ENCODE measurements at places on chromosomes 6 and 20.

DNA sequence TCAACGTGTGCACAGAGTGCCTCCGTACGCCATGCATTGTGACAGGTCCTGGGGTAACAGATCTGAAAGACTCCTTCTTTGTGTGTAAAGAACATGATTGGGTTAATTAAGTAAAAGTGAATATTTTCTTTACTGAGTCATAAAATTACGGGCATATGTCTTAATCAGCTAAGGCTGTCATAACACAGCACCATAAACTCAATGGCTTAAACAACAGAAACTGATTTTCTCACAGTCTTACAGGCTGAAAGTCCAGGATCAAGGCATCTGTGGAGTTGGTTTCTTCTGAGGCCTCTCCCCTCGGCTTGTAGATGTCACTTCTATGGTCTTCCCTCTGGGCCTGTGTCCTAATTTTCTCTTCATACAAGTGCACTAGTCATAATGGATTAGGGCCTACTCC is 176.9 kb downstream of the MTFR2 start:
- no peak for DNase-seq

DNA sequence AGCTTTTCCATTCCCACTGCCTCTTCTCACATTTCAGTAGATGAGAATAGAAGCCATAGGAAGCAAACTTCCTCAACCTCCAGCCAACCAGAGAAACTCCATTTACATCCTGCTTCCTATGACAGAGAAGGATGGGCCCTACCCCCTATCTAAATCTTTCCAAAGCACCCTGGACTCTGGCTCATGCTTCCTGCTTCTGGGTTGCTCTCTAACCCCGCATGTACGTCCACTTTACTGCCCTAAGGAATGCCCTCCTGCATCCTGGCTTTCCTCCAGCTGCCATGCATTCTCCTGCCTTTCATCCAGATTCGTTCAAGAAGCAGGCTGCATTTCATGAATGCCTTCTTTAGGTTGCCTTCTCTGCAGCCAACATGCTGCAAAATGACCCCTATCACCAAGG is 91.9 kb downstream of the FAM217A start:
- no peak for DNase-seq

DNA sequence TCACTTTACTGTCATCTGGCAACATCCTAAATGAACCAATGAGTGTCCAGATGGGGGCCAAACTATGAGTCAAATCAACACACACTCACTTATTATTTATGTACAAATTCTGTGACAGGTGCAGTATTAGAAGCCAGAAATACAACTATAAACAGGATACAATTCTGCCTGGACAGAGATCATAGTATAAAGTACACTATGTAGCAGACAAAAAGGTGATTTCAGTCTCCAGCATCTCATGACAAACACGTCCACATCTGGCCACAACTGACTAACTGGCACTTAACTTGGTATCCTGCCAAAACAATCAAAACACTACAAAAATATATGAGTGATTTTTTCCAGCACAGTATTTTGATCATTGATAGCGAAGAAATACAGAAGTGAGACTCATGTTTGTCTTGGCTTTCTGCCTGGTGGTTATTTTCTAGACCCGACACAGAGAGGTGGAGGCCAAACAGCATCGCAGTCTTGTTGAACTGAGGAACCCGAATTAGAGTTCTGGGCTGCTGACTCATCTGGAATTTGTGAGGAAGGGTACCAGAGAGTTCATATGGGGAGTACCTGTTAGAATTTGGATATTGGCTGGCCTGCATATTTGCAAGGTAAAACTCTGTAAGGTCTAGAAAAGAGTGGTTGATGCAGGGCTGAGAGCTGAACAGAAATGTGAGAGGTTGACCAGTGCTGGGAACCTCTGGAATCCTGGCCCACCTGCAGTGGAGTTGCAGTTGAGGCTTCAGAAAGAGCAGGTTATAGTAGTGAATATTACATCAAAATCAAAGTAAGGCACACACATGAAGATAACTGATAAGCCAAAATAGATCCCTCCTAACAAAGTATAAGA is 475.2 kb downstream of the PTPRT start:
- DNase-seq: no peak

DNA sequence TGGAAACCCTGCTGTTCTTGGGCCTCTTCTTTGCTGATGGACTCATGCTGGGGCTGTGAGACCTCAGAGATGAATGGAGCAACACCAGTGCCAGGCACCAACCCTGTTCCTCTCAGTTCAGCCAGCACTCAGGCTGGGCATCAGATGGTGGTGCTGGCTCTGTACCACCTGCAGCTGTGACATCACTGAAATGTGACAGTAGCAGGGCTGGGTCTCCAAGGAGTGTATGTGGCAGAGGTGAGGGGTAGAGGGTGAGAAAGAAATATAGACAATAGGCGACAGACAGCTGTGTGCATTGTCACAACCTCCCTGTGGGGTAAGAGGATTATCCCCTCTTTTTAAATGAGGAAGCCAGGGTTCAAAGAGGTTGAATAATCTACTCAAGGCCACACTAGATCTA is at the start of gene TP53TG5:
Gene TP53TG5, minus strand, starts transcription at position 135 of the 400 bp plus-strand sequence. Its CDS starts 89 bp downstream, at position 46.
- no peak for DNase-seq

DNA sequence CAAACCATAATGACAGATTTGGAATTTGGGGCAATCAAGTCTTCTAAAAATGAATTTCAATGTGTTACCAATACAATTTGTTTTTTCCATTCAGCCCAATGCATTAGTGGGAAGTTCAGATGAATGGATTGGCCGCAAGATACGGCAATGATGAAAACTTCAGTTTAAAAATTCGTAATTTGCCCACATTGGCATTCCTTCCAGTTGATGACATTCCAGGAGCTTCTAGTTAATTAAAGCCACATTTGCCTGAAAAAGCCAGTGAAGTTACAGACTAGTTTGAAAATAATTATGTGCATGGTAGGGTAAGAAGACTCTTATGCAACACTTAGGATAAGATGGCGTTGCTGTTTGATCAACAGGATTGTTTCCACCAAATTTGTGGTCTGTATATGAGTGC is 46.2 kb downstream of the NHLRC1 start:
- no peak for DNase-seq

DNA sequence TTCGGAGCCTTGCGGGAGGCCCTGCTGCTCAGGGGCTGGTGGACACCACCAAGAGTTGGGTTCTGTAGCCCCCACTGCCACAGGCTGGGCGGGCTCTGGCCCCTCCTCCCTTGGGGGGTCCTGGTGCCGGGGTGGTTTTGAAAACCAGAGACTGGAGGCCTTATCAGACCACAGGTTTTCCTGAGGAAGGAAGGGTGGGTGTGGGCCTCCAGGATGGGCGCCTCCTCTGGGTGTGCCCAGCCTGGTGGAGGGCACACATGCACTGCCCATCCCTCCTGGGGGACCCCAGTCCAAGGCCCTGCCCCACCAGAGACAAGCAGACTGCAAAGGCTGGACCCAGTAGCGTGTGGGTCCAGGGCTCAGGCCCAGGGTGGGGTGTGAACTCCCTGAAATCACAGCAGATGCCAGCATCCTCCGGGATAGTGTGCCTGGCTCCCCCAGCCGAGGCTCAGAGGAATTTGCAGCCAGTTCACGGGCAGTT is 13.5 kb upstream of the ZBTB46 start:
- no peak for DNase-seq

- no peak for DNase-seq
Observed at GRCh38 chr20:58142843-58143185, 85.6 kb downstream of the ANKRD60 start.

- no peak for DNase-seq
Observed at GRCh38 chr20:36035745-36036144, 67.4 kb downstream of the CNBD2 start.

DNA sequence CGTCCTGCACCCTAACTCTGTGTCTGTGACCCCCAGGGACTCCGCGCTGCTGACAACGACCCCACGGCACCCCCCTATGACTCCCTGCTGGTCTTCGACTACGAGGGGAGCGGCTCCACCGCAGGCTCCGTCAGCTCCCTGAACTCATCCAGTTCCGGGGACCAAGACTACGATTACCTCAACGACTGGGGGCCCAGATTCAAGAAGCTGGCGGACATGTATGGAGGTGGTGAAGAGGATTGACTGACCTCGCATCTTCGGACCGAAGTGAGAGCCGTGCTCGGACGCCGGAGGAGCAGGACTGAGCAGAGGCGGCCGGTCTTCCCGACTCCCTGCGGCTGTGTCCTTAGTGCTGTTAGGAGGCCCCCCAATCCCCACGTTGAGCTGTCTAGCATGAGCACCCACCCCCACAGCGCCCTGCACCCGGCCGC is 129.0 kb downstream of the TAF4 start:
- DNase-seq: no peak

DNA sequence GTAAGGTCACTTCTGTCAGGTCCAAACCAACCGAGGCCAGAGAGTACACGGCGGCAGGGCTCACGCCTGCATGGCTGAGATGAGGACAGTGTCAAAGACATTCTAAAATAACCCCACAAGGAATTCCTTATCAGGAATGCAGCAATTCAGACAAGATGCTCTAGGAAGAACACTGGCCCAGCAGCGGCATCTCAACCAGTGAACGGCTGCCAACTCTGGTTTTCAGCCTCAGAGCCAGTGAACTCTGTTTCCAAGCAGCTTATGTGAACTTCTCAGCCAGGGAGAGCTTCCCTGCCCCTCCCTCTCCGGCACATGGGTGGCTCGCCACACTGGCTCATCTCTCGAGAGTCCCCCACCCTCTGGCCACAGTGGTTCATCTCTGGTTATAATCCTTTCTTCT is 36.9 kb downstream of the KCNQ2 start:
- DNase-seq: no peak

GRCh38 chr6:88380618-88381288 is 214.6 kb upstream of the CNR1 start:
- no peak for DNase-seq

GRCh38 chr20:2349801-2350200 is 30.9 kb upstream of the TGM6 start:
- DNase-seq: no peak

DNA sequence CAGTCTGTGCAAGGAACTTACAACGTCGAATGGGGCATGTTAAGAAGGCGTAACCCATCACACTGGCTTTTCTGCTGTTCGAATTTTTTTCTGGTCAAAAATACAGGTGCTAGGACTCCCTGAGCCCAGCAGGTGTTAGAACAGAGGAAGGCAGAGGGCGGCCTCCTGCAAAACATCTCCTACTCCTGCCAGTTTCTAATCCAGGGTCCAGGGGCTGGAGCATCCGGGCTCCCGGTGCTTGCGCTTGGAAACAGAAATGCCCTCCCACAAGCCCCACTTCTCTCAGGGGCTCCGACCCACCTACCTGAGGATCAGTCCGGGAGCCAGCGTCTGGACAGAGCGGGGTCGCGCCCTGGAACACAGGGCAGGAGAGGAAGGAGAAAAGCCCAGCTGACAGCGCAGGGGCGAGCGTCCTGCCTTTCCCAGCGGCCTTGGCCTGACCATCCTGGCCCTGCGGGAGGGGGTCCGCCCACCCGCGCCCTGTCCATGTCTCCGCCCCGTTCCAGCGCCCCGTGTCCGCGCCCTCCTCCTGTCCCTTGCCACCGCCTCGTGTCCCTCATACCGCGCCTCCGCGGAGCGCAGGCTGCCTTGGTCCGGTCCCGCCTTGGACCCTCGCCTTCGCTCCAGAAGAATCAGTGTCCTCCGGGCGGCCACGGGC is 14.8 kb upstream of the LPA start:
- DNase-seq: no peak

DNA sequence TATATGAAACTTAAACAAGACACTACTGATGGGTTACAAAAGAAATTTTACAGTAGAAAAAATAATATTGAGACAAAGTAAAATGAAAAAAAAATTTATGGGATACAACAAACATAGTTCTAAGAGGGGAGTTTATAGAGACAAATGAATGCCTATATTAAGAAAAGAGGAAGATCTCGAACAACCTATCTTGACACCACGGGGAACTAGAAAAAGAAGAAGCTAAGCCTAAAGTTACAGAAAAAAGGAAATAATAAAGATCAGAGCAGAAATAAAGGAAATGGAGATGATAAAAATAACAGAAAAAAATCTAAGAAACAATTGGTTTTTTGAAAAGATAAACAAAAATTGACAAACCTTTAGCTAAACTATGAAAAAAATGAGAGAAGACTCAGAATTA is 9.1 kb upstream of the ECHDC1 start:
- no peak for DNase-seq

- no peak for DNase-seq
Observed at GRCh38 chr6:6766230-6766905, 177.8 kb downstream of the LY86 start.

GRCh38 chr6:154301839-154302752 is 54.5 kb downstream of the IPCEF1 start:
- no peak for DNase-seq

DNA sequence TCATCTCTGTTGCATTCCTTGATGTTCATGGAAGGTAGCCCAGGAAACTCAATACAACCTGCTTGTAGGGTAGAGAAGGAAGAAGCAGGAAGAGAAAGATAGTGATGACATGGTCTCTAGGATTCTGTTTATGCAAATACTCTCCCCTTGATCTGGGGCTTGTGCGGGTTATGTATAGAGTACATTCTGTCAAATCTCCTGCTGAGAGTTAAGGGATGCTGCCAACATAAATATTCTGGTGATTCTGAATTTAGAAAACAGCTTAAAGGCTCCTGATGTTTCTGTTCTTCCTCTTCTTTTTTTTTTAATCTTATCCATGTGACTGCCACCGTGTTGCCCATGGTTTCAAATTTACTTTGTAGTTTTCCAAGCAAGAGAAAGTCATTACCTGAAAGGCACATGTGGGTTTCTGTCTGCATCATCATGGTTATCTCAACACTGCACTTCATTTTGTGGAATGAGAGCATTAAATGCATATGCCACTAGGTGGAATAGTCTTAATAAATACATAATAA is 150.6 kb downstream of the RPS12 start:
- DNase-seq: peak; percentile 26

DNA sequence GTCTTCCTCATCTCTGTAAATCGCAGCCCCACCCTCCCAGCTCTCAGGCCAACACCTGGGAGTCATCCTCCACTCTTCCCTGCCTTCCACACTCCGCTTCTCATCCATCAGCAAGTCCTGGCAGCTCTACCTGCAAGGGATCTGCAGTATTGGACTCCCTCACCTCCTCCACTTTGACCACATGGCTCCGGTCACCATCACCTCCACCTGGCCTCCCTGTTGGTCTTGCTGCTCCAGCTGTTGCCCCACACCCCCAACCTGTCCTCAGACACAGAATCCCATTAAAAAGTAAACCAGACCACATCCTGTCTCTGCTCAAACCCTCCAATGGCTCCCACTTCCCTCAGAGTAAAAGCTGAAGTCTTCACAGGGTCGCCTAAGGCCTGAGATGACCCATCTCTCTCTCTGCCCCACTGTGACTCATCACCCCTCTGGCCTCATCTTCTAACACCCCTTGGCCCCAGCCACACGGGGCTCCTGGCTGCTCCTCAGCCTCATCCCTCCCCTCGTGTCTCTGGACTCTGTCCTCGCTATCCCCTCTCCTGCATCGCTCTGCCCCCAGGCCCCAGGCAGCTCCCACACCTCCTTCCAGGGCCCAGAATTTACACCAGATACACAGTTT is 185.1 kb upstream of the SULF2 start:
- DNase-seq: no peak

- no peak for DNase-seq
Observed at GRCh38 chr6:85464722-85465150, 14.9 kb downstream of the NT5E start.
